Esophagus squamous epithelium (tissue), 5 donors: ENCODE measurements at places on chromosomes 6 and 20. TPM values are rescaled to one million over a fixed set of nuclear protein-coding genes. Genes with fewer than 3 reads are reported as not detected.

DNA sequence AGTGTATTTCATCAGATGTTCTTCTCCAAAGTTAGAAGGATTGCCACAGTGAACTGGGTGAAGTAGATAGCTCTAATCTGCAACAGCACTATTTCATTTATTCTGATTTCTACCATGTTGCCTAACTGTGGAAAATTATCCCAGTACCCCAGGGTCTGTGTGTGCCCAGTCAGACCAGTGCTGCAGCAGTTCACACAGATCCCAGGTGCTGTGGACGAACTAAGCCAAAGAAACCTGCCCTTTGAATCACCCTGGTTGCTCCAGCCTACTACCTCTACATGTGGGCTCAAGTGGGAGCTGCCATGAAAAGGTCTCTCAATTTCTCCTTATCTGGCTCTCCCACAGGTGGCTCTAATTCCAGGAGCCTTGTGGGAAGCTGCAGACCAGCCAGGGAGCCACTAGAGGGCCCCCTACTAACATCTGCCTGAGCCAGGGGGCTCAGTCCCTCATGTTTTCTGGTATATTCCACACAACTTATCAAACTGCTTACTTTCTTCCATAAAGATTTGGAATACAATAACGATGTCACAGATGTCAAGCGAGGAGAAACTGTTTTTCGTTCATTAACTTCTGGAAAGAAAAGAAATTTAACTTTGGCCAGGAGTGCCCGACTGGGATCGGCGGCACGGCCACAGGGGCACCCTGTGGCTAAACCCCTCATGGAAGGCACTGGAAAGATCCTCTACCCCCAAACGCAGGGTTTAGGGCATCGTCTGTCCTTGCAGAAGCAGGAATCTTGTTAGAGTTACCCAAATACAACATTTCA is 31.6 kb upstream of the LY86 start:
- no peaks in the 10 kb centered on the region for H3K4me1 ChIP-seq
- no peaks in the 10 kb centered on the region for H3K27me3 ChIP-seq
- no peak overlapping the region for H3K27ac ChIP-seq
- H3K36me3 ChIP-seq: no peaks in the 10 kb centered on the region

GRCh38 chr20:37490663-37491350 is 30.2 kb upstream of the NNAT start:
- no peak overlapping the region for H3K27ac ChIP-seq
- no peaks in the 10 kb centered on the region for H3K27me3 ChIP-seq
- H3K4me1 ChIP-seq: no peaks in the 10 kb centered on the region
- no peak overlapping the region for H3K4me3 ChIP-seq
- H3K36me3 ChIP-seq: no peaks in the 10 kb centered on the region

DNA sequence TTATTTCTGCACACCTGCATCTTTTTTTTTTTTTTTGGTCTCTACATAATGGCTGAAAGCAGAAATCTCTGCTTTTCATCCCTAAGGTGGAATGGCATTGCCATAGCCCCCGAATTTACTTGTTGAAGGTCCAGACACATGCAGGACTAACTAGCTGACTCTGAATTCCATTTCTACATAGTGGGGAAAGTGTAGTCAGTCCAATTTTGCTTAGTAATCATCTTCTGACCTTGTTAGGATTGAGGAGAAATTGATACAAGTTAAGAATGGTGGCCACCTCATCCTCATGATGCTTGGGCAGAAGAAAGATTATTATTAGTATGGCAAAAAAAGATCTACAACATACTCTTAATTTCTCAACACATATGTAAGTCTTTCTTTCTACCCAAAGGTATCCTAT is 16.4 kb upstream of the FAM83B start:
- H3K4me3 ChIP-seq: no peak overlapping the region
- H3K4me1 ChIP-seq: no peaks in the 10 kb centered on the region
- H3K36me3 ChIP-seq: no peaks in the 10 kb centered on the region

- H3K36me3 ChIP-seq: no peaks in the 10 kb centered on the region
- H3K27ac ChIP-seq: no peak overlapping the region
- H3K4me3 ChIP-seq: no peak overlapping the region
- no peaks in the 10 kb centered on the region for H3K4me1 ChIP-seq
These were observed 238.1 kb upstream of the HS3ST5 start for GRCh38 chr6:114580882-114581281.

GRCh38 chr6:144918073-144918472 is 632.9 kb downstream of the UTRN start:
- no peak overlapping the region for H3K27ac ChIP-seq
- no peak overlapping the region for H3K4me3 ChIP-seq
- H3K4me1 ChIP-seq: no peaks in the 10 kb centered on the region
- H3K36me3 ChIP-seq: no peaks in the 10 kb centered on the region

GRCh38 chr6:24385536-24386269 is 17.0 kb upstream of the MRS2 start:
- no peaks in the 10 kb centered on the region for H3K27me3 ChIP-seq
- H3K36me3 ChIP-seq: no peaks in the 10 kb centered on the region
- H3K4me1 ChIP-seq: no peaks in the 10 kb centered on the region
- H3K4me3 ChIP-seq: no peak overlapping the region
- no peak overlapping the region for H3K27ac ChIP-seq

DNA sequence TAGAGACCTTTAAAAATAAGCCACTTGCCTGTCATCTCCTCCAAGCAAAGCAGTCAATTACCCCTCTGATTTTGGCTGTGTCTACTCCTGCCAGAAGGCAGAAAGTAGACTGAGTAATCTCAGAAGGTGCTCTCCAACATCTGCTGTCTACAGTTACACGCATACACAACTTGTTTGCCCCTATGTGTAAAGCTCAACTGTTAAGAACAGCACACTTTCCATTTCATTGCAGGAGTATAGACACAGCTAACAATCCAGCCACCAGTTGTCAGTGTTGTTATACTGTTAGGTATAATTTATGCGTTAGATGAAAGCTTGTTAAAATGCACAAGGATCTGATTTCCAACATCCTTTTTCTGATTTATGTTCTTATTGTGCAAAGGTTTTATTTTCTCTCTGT is 88.2 kb downstream of the SAMD3 start:
- no peak for DNase-seq
- no peaks in the 10 kb centered on the region for H3K27me3 ChIP-seq
- no peaks in the 10 kb centered on the region for H3K36me3 ChIP-seq

GRCh38 chr6:46220352-46221221 is 49.8 kb upstream of the ENPP5 start:
- no peak for DNase-seq
- no peaks in the 10 kb centered on the region for H3K27me3 ChIP-seq
- H3K4me1 ChIP-seq: no peaks in the 10 kb centered on the region
- no peak overlapping the region for H3K4me3 ChIP-seq
- no peak overlapping the region for H3K27ac ChIP-seq

- H3K27me3 ChIP-seq: no peaks in the 10 kb centered on the region
- H3K4me1 ChIP-seq: no peaks in the 10 kb centered on the region
- peak overlapping the region; percentile 11 for H3K27ac ChIP-seq
- no peaks in the 10 kb centered on the region for H3K36me3 ChIP-seq
- no peak for DNase-seq
These were observed 20.9 kb downstream of the TSHZ2 start for GRCh38 chr20:52993076-52993475.

TOMM34 gene
- total RNA-seq: 11.4 TPM

BMP2 gene
- total RNA-seq: 7.6 TPM

NMBR gene
- total RNA-seq: not detected

DOK5 gene
- total RNA-seq: not detected
